ENCODE measurements at places on chromosomes 3 and 15.

GRCh38 chr15:89587955-89588354 is 12.7 kb downstream of the TICRR start:
- DNase-seq, result no peak

- DNase-seq, result no peak
Observed at GRCh38 chr3:124097362-124098131, 105.6 kb upstream of the ROPN1 start.

GRCh38 chr15:89642106-89642505 is 13.2 kb downstream of the KIF7 start:
- no peak for DNase-seq

GRCh38 chr15:44836094-44836493 is 99.8 kb downstream of the TRIM69 start:
- DNase-seq, result no peak

DNA sequence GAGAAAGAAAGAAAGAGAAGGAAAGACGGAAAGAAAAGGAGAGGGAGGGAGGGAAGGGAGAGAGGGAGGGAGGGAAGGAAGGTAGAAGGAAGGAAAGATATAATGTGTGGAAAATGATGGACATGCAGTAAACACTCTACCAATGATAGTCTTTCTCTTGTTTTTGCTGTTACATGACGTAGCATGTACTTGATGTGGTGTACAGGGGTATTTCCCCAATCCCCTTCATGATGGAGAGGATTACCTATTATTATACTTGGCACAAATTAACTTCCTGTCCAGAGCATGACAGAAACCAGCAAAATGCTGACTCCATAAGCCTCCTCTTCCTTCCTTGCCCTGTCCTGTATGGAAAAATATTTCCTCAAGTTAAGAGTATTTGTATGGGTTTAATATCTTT is 124.4 kb downstream of the B3GALNT1 start:
- no peak for DNase-seq

DNA sequence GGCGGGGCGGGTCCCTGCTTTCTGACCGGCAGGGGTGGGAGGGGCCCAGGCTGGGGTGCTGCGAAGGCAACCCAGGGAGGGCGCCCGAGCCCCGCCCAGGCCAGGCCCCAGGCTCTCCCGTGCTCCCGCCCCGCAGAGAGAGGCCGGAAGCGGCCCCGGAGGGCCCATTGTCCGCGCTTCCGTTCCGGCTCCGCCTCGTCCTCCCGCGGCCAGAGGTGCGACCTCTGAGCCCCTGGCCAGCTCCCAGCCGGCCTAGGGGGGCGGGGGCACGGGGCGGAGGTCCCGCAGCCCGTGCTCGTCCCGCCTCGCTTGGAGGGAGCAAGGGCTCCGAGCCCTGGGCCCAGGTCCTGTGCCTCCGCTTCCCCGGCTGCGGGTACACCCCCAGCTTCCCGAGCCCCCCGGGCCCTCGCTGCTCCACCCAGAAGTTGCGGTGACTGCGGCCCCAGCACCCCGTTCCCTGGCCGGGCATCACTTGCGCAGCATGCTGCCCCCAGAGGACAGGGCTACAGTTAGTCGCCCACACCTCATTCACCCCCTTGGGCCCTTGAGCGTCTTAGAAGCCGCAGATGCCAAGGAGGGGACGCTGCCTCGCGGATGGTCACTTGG is 20.4 kb upstream of the PLXND1 start:
- DNase-seq, result peak; percentile 33

DNA sequence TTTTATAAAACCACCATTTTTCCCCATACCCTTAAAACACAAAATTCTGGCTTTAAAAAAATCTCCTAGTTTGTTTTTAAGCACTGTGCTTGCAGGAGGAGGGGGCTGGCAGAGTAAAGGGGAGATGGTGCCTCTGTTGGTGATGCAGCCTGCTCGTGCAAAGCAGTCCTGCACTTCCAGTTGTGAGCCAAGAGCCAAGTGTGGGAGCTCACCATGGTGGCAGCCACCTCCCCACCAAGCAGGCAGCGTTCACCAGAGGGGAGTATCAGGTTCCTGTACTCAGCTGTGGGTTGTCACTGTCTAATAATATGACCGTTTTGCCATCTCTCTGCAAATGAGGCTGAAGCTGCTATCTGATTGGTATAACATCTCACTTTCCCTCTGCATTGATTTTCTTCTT is 164.8 kb downstream of the SYNPR start:
- no peak for DNase-seq

DNA sequence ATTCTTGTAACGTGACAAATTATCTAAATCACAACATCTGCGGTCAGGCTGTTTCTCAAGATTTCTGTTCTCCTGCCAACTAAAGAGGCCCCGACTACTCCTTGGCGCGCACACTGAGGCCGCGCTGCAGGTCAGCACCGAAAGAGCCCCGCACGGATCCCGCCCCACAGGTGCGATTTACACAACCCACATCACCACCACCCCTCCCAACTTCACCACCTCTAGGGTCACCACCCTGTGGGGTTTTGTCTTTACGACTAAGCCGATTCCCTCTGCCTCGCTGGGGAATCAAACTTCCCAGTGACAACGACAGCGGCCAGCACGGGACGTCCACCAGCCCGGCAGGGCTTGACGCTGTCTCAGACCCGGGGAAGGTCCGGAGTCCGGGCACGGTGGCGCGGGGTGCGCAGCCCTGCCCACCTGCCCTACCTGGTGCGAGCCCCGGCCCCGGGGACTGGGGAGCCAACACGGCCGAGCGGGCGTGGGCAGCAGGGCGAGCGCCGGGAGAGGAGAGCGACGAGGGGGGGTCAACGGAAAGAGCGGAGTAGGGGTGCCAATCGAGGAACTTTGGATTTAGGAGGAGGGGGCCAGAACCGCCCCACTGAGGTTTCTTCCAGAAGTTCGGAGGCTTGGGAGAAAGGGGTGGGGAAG is 764 bp downstream of the UACA start:
- DNase-seq, result no peak

DNA sequence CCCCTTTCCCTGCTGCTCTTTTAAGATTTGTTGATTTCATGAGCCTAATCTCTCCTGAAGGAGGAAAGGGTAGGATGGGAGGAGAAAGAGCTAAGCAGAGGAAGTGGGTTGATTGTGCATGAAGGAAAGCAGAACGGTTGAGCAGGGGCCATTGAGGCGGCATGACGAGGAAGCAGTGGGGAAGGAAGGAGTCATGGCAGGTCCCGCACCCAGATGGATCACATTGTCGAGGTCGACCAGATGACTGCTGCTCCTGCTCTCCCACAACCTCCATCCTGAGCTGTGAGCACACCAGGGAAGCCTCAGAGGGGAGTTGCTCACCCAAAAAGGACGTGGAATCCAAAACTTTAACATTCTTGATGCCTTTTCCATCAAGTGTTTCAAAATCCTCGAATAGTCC is 42.8 kb downstream of the ABTB1 start:
- no peak for DNase-seq

DNA sequence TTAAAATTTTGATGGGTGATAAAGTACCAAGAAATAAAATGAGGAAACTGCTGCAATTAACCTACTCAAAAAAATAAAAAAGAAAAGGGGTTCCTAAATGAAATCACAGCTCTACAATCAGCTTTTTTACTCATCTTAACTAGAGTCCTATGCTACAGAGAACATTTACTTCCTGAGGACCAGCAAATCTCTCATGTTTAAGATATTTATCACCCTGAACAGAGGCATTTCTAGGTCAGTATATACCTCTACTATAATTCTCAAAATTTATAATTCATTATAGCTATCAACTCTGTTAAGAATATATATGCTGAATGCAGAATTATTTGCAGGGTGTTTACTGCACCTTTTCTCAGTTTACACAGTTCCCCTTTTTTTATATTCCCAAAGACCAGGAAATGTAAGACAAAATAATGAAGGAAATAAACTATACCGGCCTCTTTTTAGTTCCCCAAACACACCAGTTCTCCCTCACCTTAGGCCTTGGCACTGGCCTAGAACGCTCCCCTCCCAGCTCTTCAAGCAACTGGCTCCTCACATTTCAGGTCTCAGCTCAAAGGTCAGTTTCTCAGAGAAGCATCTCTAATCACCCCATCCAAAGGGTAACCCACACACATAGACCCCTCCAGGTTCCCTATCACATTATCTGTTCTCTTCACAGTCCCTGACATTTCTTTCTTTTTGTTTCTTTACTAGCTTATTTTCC is 71.1 kb downstream of the LRRFIP2 start:
- DNase-seq, result no peak

- DNase-seq, result no peak
Observed at GRCh38 chr3:172346161-172346560, 102.1 kb downstream of the GHSR start.

DNA sequence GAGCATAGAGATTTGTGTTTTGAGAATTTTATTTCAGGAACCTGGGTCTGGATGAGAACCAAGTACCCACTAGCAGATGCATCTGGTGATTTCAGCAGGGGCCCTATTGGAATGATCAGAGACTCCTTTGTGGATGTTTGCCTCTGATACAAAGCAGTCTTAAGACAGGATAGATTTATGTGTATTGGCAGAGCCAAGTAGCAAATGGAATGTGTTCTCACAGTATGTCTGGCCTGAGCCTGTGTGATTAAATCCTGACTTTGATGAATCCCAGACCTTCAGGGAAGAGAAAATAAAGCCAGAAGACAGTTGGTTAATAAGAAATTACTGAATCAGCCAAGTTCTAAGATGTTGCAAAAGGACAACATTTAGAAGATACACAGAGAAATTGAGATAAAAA is 755.5 kb upstream of the SEMA6D start:
- DNase-seq, result no peak

GRCh38 chr3:71407823-71408222 is 175.7 kb downstream of the FOXP1 start:
- DNase-seq, result no peak

DNA sequence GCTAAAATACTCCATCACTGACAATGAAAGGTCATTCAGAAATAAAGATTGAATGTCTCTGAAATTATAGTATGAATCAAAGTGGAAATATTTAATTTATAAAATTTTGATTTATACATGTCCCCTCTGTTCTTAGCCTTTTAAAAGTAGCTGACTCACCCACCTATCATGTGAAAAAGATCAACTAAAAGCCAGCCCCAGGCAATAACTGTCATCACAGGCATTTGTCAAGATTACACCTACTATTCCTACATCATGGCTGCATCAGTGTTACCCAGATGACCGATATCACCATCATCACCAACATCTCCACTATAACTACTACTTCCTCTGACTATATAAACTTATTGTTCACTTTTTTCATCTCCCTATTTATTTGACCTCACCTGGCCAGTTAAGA is 14.3 kb upstream of the PIK3R4 start:
- no peak for DNase-seq

DNA sequence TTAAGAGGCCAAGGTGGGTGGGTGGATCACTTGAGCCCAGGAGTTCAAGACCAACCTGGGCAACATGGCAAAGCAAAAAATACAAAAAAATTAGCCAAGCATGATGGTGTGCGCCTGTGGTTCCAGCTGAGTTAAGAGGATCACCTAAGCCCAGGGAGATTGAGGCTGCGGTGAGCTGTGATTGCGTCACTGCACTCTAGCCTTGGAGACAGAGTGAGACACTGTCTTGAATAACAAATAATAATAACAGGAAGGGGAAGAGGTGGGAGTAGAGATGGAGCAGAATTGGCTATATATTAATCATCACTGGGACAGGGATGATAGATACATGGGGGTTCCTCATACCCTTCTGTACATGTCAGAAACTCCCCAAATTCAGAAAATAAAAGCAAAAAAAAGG is 23.8 kb upstream of the NMB start:
- no peak for DNase-seq

DNA sequence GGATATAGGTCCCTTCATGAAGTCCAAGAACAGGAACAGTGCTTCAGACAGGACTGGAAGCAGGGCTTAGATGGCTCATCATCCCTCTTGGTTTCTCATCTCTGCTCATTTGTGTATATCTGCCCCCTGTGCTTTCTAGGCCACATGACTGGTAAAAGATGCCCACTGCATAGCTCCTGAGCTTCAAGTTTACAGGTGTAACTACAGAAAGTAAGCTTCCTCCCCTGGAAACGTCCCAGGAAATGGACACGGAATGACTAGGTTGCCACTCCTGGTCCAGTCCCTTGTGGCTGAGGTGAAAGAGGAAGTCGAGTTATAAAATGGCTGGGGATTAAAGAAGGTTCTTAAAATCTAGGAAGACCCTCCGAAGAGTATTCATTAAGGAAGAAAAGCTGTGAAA is 32.5 kb downstream of the MYO5A start:
- DNase-seq, result no peak

- DNase-seq, result no peak
Observed at GRCh38 chr3:111932946-111933345, 45.9 kb upstream of the ABHD10 start.

- DNase-seq, result no peak
Observed at GRCh38 chr3:27573138-27573537, 89.0 kb upstream of the SLC4A7 start.

DNA sequence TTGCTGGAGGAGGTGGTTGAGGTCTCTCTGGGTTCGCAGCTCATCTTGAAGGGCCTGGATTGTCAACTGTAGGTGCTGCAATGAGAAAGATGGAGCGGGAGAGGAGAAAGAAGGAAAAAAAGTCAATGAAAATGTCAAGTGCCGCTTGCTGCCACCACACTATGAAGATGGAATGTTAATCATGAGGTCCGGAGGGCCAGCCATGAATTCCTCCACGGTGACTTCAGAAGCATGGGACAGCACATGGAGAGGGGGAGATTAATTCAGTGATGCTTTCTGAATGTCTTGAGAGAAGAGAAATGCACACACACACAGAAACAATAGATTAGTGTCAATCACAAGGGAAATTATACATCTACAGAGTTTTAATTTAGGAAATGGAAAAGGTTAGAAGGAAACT is 171.9 kb downstream of the ERC2 start:
- no peak for DNase-seq

GRCh38 chr3:117409701-117410459 is 700.3 kb downstream of the TUSC7 start:
- no peak for DNase-seq

Measured in stimulated activated CD8-positive, alpha-beta memory T cell treated with anti-CD3 and anti-CD28 coated beads, Interleukin-2, amount 100 ng/mL, for 1 hour (primary cell).